ENCODE measurements at places on chromosomes 13 and 19.

DNA sequence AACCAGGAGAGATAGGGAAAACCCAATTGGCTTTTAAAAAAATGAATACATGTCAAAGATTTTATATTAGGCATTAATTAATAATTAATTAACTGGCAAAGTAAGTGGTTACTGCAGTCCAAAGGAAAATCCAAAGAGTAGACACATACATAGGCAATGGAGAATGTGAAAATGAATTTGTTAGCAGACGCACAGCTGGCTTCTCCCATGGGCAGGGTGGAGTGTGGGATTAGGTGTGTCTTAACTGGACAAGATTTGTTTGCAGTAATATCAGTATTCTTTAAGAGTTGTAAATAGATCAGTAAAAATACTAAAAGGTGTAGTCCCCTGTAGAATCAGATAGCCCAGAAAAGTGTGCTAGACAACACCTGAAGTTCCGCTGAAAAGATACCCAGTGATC is 58.7 kb downstream of the DHRS12 start:
- no peak for DNase-seq

DNA sequence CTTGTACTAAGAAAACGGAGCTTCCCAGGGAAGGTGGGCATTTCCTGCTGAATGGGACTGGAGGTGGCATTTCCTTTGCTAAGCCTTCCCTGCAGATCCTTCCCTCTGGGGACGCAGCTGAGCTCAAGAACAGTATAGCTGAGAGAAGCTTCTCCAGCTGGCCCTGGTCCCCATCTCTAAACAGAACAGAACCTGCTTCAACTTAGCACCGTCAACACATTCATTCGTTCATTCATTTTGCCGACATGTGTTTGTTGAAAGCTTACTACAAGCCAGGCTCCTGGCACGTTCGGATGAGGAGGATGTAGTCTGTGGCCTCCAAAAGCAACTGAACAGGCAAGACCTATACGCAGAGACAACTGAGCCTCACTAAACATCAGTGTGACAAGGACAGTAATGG is 36.6 kb upstream of the PEPD start:
- DNase-seq: no peak

DNA sequence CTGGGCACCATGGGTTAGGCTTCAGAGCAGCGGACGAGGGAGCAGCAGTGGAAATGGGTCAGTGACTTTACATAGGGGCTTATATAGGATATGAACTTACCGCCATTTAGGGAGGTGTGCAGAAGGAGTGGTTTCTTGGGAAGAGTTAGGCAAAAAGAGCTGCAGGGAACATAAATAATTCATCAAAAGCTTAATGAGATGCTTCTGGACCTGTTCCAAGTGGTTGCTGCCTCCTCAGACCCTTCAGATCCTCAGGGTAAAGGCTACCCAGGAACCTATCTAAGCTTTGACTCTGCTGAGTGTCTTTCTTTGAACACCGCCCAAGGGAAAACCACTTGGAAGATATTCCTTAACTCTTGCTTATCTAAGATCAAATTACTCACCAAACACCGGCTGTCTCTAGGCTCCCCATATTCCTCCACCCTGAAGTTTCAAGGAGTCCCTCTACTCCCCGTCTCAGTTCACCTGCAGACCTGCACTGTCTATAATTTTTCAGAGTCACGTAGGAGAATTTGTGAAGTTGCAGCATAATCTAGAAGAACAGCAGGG is at the start of gene IGFL4:
Gene IGFL4 (minus strand): TSS at position 51 of the 549 bp plus-strand sequence. CDS start 40 bp downstream, at position 11.
- no peak for DNase-seq

DNA sequence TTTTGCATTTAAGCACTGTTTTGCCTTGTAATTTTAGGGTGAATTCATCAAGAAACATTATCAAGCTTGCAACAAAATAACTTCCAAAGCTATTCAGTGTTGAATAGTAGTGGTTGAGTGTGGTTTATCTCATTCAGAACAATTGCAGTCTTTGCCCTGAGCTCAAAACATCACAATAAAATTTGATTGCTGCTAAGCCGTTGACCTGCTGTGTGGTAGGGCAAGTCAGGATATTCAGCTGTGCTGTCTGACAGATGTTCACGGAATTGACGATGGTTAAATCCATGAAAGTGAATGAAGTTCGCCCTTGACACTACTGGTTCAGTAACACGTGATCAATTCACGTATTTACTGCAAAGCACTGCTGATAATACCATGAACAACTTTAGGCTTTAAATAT is 66.9 kb downstream of the GJA3 start:
- no peak for DNase-seq

DNA sequence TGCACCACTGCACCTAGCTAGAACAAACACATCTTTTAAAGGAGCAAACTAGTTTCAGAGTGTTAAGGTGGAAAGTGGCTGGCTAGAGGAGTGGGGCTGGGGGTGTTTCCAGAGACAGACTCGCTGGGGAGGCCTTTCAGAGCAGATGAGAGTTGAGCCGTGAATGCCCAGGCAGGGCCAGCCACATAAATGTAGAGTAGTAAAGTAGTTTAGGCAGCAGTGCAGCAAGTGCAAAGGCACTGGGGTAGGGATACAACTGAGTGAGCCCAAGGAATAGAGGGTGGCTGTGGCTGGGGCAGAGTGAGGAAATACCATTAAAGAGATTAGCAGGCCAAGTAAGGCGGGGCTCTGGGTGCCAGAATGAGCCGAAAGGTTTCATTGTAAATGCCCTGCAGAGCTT is 72.0 kb downstream of the ALOX5AP start:
- no peak for DNase-seq

DNA sequence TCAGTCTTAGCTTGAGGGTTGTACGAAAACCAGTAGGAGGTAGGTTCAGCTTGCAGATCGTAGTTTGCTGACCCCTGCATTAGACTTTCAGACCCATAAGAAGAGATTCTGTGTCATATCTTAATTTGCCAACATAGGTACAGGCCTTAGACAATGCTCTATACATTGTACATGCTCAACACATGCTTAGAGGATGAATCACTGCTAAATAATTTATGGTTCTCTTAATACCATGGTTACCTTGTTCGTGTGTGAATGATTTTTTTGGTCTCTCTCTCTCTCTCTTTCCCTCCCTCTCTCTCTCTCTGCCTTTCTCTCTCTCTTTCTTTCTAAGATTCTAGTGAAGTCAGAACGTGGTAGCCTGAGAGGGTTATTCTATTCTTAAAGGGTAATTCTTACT is 112.2 kb downstream of the FGF14 start:
- DNase-seq: no peak

DNA sequence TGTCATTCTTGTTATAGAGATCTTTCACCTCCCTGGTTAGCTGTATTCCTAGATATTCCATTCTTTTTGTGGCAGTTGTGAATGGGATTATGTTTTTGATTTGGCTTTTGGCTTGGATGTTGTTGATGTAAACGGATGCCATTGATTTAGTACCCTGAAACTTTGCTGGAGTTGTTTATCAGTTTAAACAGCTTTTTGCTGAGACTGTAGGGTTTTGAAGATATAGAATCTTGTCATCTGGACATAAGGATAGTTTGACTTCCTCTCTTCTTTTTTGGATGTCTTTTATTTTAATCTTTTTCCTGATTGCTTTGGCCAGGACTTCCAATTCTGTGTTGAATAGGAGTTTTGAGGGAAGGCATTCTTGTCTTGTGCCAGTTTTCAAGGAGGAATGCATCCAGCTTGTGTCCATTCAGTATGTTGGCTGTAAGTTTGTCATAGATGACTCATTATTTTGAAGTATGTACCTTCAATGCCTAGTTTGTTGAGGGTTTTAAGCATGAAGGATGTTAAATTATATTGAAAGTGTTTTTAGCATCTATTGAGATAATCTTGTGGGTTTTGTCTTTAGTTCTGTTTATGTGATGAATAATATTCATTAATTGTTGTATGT is 16.8 kb downstream of the ZNF431 start:
- DNase-seq: no peak
